ENCODE measurements at places on chromosomes 4 and X. TPM values are rescaled to one million over a fixed set of nuclear protein-coding genes. Genes with fewer than 3 reads are reported as not detected.
A peak's percentile ranks its signal among the peaks of the same experiment; 100 is the strongest.

GUCY1A1 gene
- 15.5 TPM for total RNA-seq

ARSJ gene
- total RNA-seq: 22.7 TPM

FRYL gene
- 10.6 TPM for total RNA-seq

TBX22 gene
- not detected for total RNA-seq

RAP1GDS1 gene
- total RNA-seq: 38.7 TPM

DNA sequence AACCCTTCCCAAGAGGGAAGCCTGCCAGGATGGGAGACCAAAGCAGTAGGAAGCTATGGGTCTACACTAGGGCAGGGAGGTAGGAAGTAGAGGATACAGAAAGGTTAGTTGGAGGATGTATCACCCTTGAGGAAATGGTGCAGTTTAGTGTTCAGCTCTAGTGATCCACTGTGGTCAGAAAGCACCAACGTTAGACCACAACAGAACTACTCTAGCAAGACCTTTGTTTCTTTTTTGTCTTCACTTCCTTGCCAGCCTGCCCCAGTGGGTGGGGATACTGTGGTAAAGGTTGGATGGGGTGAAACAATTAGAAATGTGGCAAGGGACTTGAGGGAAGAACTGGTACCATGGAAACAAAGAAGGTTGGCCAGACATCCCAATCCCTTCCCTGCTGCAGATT is 83.3 kb downstream of the DDIT4L start:
- peak; percentile 33 for DNase-seq

DNA sequence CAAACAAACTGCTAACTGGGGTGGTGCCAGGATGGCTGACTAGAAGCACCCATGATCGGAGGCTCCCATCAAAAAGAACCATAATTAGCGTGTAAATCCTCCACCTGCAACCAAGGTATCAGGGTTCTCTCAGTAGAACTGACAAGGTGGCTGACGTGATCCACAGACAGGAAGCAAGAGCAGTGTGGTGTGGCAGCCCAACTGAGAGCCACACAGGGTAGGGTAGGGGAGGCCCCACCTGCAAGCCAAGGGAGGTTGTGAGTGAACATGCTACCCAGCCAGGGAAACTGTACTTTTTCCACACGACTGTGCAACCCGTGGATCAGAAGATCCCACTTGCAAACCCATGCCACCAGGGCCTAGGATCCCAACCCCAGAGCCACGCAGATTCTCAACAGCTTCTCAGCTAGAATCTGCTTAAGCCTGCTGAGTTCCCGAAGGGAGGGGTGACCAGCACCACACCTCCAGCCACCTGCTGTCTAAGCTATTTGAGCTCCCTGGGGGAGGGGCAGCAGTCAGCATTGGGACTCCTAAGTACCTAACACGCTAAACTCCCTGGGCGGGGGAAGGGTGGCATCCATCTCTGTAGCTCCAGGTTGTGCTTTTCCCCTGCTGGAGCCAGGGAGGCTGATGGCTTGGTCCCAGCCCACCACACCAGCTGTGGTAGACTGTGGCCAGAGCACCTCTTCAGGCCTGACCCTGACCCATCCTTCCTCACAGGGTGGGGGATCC is 425.1 kb downstream of the GPM6A start:
- no peak for DNase-seq

- DNase-seq: no peak
These were observed 756 bp downstream of the IGFBP7 start for GRCh38 chr4:57109411-57109846.

DNA sequence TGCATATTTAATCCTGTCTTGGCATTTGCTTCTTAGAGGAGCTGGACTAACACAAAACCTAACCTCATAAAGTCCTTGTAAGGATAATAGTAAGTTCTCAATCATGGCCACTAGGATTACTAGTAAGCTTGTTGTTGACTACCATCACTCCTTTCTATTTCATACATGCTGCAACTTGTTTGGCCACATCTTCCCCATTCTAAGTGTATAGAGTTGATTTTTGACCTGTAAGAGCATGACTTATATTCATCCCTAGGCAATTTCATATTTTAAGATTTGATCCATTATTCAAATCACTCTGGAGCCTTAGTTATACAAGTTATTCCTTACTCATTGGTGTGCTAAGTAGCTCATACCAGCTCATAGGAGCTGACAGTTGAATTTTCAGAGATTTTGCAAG is 109.4 kb downstream of the EFHC2 start:
- no peak for DNase-seq

DNA sequence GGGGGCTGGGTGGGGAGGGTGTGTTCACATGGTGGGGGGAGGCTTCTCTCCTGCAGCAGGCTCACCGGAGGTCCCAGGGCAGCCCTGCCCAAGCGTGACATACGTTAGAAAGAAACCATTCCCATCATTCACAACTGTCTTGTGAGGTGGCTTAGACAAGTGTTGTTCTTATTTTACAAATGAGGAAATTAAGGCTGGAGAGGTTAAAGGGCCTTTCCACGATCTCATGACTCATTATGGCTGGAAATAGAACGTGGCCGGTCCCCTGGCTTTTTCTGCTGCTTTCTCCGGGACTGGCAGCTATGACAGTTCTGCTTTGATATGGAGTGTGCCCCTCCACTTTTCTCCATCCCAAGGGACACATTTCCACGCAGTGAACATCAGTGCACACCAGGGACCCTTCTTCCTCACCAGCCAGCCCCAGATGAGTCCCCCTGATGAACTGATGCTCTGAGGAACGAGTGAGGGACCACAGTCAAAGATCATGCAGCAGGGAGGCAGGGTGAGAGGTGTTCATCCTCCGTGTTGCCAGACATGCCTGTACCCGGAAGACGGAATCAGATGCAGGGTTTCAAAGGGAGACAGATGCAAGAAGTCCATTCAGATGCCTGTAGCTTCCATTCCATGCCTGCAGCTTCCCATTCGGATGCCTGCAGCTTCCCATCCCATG is 64.0 kb upstream of the ACSL1 start:
- DNase-seq: no peak

DNA sequence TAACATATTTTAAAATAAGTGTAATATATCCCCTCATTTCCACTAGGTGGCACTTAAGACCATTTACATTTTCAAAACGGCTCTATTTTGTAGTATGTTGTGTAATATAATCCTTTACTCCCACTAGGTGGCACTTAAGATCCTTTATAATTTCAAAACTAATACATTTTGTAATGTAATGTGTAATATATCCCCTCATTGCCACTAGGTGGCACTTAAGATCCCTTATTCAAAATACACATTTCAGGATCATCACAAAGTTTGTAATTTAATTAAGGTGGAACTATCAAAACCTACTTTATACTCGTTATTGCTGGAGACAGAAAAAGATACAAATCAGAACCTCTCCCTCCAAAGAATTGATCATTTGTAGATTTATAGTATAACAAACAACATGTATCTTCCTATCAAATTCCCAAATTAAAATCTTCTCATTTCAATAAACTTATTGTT is 132.5 kb downstream of the ARHGAP6 start:
- DNase-seq: peak; percentile 41

GRCh38 chrX:41563876-41564275 is 116.7 kb downstream of the NYX start:
- DNase-seq: no peak

- no peak for DNase-seq
These were observed 146.1 kb upstream of the PACRGL start for GRCh38 chr4:20554134-20554533.

- no peak for DNase-seq
These were observed 63.7 kb downstream of the HMGB2 start for GRCh38 chr4:173270312-173271027.

DNA sequence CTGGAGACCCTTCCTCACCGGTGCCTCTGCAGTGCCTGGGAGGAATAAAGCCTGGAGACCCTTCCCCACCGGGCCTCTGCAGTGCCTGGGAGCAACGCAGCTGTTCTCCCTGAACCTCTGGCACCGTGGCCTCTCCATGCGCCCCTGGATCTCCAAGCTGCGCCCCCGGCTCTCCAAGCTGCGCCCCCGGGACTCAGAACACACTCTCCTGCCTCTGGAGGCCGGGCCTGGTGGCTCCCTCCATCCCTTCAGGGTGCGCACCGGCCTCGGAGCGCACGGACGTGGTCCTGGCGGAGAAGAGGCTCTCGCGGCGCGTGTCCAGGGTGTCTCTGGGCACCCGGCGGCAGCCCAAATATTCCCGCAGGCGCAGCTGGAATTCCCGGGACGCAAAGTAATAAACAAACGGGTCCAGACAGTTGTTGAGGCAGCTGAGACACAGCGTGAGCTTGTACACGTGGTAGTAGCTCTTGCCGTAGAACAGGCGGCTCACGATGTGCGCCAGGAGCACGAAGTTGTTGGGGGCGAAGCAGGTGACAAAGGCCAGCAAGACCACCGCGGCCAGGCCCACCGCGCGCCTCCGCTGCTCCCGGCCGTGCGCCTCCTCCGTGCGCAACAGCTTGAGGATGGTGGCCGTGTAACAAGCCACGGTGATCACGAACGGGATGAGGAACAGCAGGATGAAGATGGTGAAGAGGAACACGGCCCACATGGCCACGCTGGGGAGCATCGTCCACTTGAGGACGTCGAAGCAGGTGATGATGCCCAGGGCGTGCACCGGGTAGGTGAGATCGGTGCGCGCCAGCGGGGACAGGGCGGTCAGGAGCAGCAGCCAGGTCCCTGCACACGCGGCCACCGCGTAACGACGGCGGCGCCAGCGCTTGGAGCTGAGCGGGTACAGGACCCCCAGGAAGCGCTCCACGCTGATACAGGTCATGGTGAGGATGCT is 12.8 kb upstream of the ASMTL start:
- no peak for DNase-seq

- no peak for DNase-seq
These were observed 101.6 kb downstream of the COL4A5 start for GRCh38 chrX:108541286-108541685.

All from Caki2 (cell line).